ENCODE measurements at places on chromosomes 5 and 9.

DNA sequence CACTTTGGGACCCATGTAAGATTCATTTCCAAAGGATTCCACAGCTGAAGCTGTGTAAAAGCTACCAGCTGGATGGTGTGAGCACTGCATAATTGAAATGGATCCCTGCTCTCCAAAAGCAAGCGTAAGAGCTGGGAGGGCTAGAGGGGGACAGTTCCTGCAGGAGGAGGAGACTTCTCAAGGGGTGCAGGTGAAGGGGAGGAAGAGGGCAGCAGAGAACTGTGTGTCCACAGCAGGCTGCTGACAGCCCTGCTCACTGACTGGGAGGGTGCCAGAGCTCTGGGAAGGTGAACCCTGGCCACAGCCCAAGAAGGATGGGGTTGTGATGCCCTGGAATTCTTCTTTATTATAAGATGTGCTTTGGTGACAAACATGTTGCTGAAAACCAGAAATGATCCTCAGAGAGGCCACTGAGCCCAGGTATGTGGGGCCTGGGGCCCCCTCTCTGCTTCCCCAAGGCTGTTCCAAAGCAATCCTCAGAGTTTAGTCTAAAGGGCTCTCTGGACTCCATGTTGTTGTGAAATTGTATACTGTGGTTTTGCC, 112.8 kb upstream of the SLC25A48 start:
- no peak for DNase-seq

GRCh38 chr5:72507907-72508238, 663 bp upstream of the ZNF366 start:
- no peak for DNase-seq

DNA sequence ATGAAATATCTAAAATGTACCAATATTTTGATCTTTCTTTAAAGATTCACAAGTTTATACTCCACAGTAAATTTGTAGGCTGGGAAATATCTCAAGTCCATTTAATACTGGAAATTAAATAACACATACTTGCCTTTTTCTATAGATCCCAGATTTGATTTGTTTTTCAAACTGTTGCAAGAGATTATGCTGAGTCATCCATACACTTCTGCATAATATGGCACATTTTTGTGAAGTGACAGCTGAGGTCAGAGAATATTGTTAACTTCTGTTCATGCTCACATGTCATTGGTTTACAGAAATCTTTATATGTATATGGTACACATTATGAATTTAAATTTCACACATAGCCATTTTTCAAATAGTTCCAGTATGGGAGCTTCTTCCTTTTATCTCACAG, 1066.3 kb upstream of the NUDT12 start:
- no peak for DNase-seq

- DNase-seq: no peak
Measured at GRCh38 chr5:65753189-65753588, 31.2 kb downstream of the NLN start.

- no peak for DNase-seq
Measured at GRCh38 chr9:627336-627970, 214.0 kb upstream of the DMRT1 start.

DNA sequence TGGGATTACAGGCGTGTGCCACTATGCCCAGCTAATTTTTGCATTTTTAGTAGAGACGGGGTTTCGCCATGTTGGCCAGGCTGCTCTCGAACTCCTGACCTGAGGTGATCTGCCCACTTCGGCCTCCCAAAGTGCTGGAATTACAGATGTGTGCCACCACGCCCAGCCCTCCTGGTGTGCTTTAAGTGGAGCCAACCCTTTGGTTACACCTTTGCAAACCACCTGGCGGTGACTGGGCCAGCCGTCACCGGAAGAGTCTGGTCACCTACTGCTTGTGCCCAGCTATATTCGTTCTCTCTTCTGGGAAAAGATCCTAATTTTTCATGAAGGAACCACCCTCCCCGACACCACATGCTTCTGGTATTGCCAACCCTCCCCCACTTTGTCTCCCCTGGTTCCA, 35.9 kb downstream of the COL23A1 start:
- DNase-seq: no peak

DNA sequence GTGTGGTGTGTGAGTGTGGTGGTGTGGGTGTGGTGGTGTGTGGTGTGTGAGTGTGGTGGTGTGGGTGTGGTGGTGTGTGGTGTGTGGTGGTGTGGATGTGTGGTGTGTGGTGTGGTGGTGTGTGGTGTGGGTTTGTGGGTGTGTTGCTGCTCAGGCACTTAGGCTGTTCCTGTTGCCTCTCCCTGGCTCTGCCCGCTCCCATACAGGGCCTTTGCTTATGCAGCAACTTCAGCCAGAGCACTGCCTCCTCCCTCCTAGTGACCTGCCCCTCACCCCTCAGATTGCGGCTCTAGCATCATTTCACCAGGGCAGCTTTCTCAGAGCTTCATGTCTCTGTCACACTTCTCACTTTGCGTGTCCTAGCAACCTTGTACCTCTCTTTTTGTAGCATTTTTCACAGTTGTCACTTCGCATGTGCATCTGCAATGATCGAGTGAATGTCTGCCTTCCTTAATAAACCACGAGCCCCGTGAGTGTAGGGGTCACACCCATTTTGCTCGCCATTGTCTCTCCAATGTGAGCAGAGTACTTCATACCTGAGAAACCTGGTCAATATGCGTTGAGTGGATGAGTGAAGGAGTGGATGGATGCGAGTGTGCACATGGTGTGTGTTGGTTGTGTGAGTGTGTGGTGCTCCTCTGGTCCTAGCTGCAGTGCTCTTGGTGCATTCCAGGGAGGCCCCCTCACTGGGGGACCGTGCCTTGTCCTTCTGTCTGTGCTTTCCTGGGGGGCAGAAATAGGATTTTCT, 167.9 kb upstream of the PANK3 start:
- no peak for DNase-seq

DNA sequence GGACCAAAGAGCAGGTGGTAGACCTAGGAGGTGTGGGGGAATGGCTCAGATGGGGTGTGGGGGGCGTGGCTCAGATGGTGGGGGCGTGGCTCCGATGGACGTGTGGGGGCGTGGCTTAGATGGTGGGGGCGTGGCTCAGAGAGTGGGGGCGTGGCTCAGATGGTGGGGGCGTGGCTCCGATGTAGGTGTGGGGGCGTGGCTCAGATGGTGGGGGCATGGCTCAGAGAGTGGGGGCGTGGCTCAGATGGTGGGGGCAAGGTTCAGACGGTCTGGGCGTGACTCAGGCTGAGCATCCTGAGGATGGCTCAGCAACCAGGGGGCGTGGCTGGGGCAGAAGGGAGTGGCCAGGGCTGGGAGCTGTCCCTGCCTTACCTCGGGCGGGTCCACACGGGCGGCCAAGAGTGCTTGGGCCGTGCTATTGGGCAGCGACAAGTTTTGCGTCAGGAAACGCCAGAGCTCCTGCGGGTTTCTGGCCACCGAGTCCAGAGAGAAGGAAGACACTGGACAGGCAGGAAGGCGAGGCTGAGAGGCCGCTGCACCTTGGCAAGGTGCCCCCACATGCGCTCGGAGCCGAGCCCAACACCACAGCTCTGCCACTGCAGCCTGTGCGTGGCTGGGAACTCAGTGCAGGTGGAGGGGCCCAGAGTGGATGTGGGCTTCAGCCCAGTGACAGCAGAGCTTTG, 5.9 kb downstream of the ABCA2 start:
- peak; percentile 43 for DNase-seq

GRCh38 chr5:99940540-99940939, 594.6 kb upstream of the FAM174A start:
- no peak for DNase-seq

- DNase-seq: no peak
Measured at GRCh38 chr9:38358390-38359296, 33.9 kb upstream of the ALDH1B1 start.

GRCh38 chr9:21114311-21114710, 27.3 kb downstream of the IFNW1 start:
- no peak for DNase-seq

Measured in stimulated activated CD8-positive, alpha-beta memory T cell treated with anti-CD3 and anti-CD28 coated beads, Interleukin-4, amount 100 ng/mL, for 4 hours (primary cell).